ENCODE measurements at places on chromosomes 6 and 20.

DNA sequence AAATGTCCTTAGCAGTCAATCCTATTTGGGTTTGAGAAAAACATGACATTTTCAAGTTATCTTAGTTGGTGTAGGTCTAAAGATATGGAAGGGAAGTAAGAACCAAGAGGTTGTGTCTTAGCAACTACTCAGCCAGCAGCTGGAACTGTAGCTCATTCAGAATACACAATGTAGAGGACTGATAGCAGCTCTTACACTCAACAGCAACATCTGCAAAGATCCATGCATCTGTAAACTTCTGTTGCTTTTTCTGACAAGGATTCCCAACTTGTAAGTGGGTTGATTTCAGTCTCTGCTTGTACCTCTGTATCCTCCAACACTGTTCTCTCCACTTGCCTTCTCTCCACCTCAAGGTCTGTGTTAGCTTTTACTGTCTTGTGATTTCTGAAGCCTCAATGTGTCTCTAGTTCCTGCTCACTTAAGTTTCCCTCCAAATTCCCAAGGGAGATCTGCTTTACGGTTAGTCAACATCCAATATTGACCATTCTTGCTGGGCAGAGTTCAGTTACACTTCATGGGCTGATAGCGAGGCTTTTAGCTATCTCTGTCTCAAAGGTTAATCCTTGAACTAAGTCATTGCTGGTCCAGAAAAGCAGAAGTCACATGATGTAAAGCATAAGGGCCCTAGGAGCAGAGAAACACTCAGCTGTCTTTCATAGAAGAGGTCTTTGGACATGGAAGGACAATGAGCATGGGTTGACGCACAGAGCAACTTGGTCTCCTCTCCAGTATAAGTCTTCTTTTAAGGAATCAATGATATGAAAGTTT is 71.6 kb upstream of the LGSN start:
- DNase-seq: no peak

DNA sequence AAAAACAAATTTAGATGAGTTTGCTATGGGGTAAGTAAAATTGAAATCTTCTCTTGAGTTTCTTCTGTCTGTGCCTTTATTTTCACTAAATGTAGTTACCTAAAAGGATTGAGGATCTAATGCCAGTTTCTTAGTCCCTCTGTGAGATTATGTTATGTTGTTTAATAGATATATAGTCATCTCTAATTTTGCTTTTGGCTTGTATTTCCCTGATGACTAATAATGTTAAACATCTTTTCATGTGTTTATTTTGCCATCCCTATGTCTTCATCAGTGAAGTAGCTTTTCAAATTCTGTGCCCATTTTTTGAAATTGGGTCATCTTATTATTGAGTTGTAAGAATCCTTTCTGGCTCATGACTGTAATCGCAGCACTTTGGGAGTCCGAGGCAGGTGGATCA is 13.7 kb downstream of the QRSL1 start:
- DNase-seq: no peak

- DNase-seq: no peak
These were observed 23.3 kb downstream of the SENP6 start for GRCh38 chr6:75624988-75625387.

DNA sequence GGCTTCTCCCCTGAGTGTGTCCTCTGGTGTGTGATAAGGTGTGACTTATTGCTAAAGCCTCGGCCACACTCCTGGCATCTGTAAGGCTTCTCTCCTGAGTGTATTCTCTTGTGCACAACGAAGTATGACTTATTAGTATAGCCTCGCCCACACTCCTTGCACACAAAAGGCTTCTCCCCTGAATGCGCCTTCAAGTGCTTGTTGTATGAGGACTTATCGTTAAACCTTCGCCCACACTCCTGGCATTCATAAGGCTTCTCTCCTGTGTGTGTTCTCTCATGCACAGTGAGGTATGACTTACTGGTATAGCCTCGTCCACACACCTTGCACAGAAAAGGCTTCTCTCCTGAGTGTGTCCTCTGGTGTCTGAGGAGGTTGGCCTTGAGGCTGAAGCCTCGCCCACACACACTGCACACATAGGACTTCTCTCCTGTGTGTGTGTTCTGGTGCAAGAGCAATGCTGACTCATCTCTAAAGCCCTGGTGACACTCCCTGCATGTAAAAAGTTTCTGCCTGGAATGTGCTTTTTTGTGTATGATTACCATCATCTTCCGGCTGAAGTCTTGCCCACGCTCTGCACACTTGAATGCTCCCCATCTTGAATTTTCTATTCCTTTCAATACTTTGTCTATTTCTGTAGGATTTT is 20.4 kb downstream of the ZNF337 start:
- no peak for DNase-seq

GRCh38 chr20:36859700-36860330 is 16.1 kb upstream of the TLDC2 start:
- no peak for DNase-seq

GRCh38 chr20:17298171-17298570 is 71.3 kb downstream of the PCSK2 start:
- no peak for DNase-seq

GRCh38 chr20:51916244-51916643 is 113.9 kb upstream of the SALL4 start:
- no peak for DNase-seq
